ENCODE measurements at places on chromosomes 3 and 15. TPM values are rescaled to one million over a fixed set of nuclear protein-coding genes. Genes with fewer than 3 reads are reported as not detected.

Gene EIF4A2
- 533 TPM for total RNA-seq

DNA sequence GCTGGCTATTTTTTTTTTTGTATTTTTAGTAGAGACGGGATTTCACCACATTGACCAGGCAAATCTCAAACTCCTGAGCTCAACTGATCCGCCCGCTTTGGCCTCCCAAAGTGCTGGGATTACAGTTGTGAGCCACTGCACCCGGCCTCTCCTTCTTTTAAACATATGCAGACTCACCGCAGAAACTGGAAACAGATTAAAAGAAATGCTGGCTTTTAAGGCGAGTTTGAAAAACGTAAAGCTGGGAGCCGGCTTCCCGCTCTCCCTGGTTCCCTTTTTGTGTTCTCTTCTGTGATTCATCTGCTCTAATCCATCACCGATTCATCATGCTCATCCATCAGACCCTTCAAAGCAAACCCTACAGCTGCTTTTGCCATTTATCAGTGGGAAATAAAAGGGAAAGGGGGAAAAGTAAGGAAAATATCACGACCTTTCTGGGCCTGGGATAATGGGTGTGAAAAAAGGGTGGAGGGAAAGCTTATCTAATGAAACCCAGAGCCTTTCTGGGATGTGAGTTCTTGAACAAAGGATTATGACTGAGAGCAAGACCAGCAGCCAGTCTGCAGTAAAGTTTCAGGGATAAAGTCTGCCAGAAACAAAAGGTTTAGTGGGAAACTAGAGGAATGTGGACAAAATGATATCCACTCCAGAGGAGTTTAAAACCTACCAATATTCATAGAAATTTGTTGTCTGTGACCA is 92.3 kb upstream of the LRIG1 start:
- H3K27ac ChIP-seq = no peak overlapping the region
- no peak overlapping the region for H3K4me3 ChIP-seq
- no peaks in the 10 kb centered on the region for H3K4me1 ChIP-seq
- peaks cover 54% of the 10 kb centered on the region for H3K27me3 ChIP-seq
- no peak for DNase-seq

DNA sequence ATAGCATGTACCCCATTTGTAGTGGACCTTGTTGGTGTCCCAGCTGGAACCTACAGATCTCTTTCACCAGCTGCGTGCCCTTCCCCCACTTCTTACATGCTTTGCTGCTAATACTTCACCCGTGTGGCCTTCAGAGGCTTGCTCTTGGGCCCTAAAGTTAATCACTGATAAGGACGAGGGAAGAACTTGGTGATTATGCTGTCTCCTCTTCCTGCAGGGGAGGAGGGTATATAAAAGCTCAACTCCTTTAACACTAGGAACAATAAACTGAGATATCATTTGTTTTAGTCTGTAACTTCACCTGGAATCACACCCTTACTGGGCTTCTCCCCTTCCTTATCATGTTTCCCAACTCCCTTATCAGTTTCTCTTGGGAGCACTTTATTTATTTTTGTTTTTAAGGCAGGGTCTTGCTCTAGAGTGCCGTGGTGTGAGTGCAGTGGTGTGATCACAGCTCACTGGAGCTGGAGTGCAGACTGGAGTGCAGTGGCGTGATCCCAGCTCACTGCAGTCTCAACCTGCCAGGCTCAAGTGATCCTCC is 43.2 kb upstream of the PIK3R4 start:
- H3K36me3 ChIP-seq = no peaks in the 10 kb centered on the region
- H3K27ac ChIP-seq = no peak overlapping the region
- H3K4me1 ChIP-seq = no peaks in the 10 kb centered on the region
- peaks cover 15% of the 10 kb centered on the region for H3K27me3 ChIP-seq
- DNase-seq = no peak
- H3K4me3 ChIP-seq = no peak overlapping the region

GRCh38 chr3:177484926-177485325 is 287.6 kb upstream of the TBL1XR1 start:
- H3K4me3 ChIP-seq = no peak overlapping the region
- H3K27me3 ChIP-seq = no peaks in the 10 kb centered on the region
- no peak overlapping the region for H3K27ac ChIP-seq
- H3K36me3 ChIP-seq = no peaks in the 10 kb centered on the region
- DNase-seq = no peak

Gene CCR3
- total RNA-seq = not detected

GRCh38 chr3:166285001-166285400 is 447.8 kb upstream of the BCHE start:
- no peak overlapping the region for H3K4me3 ChIP-seq
- H3K27me3 ChIP-seq = no peaks in the 10 kb centered on the region
- H3K4me1 ChIP-seq = no peaks in the 10 kb centered on the region
- no peak overlapping the region for H3K27ac ChIP-seq
- H3K36me3 ChIP-seq = no peaks in the 10 kb centered on the region

Gene ZNF148
- 46.6 TPM for total RNA-seq

- peaks cover 36% of the 10 kb centered on the region for H3K4me1 ChIP-seq
- H3K27me3 ChIP-seq = no peaks in the 10 kb centered on the region
- no peak overlapping the region for H3K4me3 ChIP-seq
- H3K27ac ChIP-seq = peak overlapping the region; percentile 8
- no peak for DNase-seq
Observed at GRCh38 chr3:102135316-102135715, 286.0 kb downstream of the NFKBIZ start.

DNA sequence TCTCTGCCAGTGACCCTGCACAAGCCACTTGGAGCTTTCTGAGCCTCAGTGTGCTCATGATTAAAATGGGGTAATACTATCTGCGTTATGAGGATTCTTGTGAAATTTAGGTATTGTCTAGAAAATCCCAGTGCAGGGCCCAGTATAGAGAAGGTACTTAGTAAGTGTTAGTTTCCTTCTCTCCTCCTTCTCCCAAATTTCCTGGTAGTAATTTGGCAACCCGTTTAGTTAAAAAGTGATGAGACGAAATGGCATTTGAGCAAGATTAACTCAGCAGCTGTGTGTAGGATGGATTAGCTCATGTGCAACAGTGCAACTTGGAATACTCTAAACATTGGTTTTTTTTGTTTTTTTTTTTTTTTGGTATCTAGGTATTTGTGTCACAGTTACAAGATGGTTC is 84.6 kb downstream of the SLCO3A1 start:
- no peaks in the 10 kb centered on the region for H3K36me3 ChIP-seq
- DNase-seq = no peak
- no peaks in the 10 kb centered on the region for H3K27me3 ChIP-seq
- no peak overlapping the region for H3K27ac ChIP-seq
- no peaks in the 10 kb centered on the region for H3K4me1 ChIP-seq

DNA sequence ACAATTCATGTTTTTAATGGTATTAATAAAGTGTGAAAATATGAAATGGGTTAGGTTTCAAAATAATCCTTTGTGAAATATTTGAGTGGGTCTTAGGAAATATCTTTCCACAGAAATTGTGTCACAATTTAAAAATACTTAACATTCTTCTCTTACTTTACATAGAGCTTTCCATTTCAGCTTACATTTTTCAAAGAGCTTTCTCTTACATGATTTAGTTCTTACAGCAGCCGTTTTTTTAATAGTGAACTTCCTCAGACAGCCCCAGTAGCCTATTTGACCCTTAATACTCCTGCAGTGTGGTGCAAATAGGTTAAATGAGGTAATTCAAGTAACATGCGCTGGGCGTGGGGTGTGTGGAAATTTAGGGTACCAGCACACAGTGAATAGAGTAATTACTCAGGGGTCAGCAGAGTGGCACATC is 21.8 kb downstream of the P2RY12 start:
- H3K36me3 ChIP-seq = no peaks in the 10 kb centered on the region
- no peak overlapping the region for H3K4me3 ChIP-seq
- H3K27ac ChIP-seq = no peak overlapping the region
- no peak for DNase-seq
- H3K27me3 ChIP-seq = no peaks in the 10 kb centered on the region

- peaks cover 16% of the 10 kb centered on the region for H3K27me3 ChIP-seq
- no peak overlapping the region for H3K27ac ChIP-seq
- no peak overlapping the region for H3K4me3 ChIP-seq
- H3K36me3 ChIP-seq = no peaks in the 10 kb centered on the region
- DNase-seq = no peak
- H3K4me1 ChIP-seq = no peaks in the 10 kb centered on the region
Observed at GRCh38 chr15:80350941-80351610, 53.1 kb upstream of the ARNT2 start.

Gene FBXO40
- total RNA-seq = not detected

DNA sequence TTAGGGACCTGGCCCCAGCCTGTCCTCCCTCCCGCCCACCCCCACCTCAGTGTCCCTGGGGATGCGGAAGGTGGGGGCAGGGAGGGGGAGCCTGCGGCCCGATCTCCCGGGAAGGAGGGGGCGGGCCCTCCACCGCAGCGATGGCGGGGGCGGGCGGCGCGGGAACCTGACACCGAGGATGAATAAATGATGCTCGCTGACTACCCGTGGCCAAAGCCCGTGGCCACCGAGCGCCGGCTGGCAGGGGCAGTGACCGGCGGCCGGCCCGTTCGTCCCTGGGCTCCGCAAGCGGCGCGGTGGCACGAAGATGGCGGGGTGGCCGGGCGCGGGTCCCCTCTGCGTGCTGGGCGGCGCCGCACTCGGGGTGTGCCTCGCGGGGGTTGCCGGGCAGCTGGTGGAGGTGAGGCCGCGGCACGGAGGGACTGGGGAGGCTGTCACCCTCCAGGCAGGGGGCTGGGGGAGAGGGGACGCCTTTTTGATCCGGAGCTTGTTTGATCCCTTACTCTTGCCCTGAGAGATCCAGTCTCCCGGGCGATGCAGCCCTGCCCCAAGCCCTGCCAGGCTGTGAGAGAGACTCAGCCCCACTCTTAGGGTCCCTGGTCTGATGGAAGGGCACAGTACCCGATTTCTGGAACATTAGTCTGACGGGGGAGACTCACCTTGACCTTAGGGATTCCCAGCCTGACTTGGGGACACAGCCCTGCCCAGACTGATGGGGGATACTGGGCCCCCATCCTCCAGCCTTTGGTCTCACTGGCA is at the start of gene TMIE:
TMIE (plus strand) TSS at position 212 of the 759 bp plus-strand sequence; CDS start at position 308, 96 bp downstream.
- no peak within 1 kb of the TSS for H3K27ac ChIP-seq
- peak within 1 kb of the TSS; percentile 38 for H3K4me3 ChIP-seq
- H3K4me1 ChIP-seq = no peaks in the 10 kb centered on the region
- peaks cover 15% of the 10 kb centered on the region for H3K27me3 ChIP-seq
- DNase-seq = no peak
- no peaks in the 10 kb centered on the region for H3K36me3 ChIP-seq

- no peaks in the 10 kb centered on the region for H3K36me3 ChIP-seq
- H3K27me3 ChIP-seq = no peaks in the 10 kb centered on the region
- no peak overlapping the region for H3K27ac ChIP-seq
- H3K4me1 ChIP-seq = no peaks in the 10 kb centered on the region
- DNase-seq = no peak
- H3K4me3 ChIP-seq = no peak overlapping the region
Observed at GRCh38 chr3:145939431-145939830, 221.6 kb downstream of the PLOD2 start.

GRCh38 chr15:50452927-50453326 is 28.7 kb downstream of the USP8 start:
- H3K4me1 ChIP-seq = peaks cover 13% of the 10 kb centered on the region
- no peak overlapping the region for H3K4me3 ChIP-seq
- H3K27me3 ChIP-seq = no peaks in the 10 kb centered on the region
- peak overlapping the region; percentile 21 for H3K27ac ChIP-seq
- peaks cover 69% of the 10 kb centered on the region for H3K36me3 ChIP-seq

Gene MELTF
- total RNA-seq = 61.5 TPM

Gene STAC
- total RNA-seq = 0.09 TPM

GRCh38 chr15:35626571-35627318 is 80.8 kb upstream of the DPH6 start:
- H3K27me3 ChIP-seq = no peaks in the 10 kb centered on the region
- H3K4me3 ChIP-seq = no peak overlapping the region
- H3K27ac ChIP-seq = no peak overlapping the region
- no peak for DNase-seq
- no peaks in the 10 kb centered on the region for H3K4me1 ChIP-seq

GRCh38 chr3:146164071-146164470 is 3.1 kb upstream of the PLOD2 start:
- no peak overlapping the region for H3K27ac ChIP-seq
- DNase-seq = no peak
- H3K4me1 ChIP-seq = peaks cover 15% of the 10 kb centered on the region
- H3K27me3 ChIP-seq = peaks cover 29% of the 10 kb centered on the region
- H3K36me3 ChIP-seq = no peaks in the 10 kb centered on the region

- no peaks in the 10 kb centered on the region for H3K36me3 ChIP-seq
- H3K4me3 ChIP-seq = no peak overlapping the region
- DNase-seq = no peak
- H3K4me1 ChIP-seq = no peaks in the 10 kb centered on the region
- H3K27ac ChIP-seq = no peak overlapping the region
- peaks cover 2% of the 10 kb centered on the region for H3K27me3 ChIP-seq
Observed at GRCh38 chr3:111277226-111277625, 205.6 kb downstream of the NECTIN3 start.

DNA sequence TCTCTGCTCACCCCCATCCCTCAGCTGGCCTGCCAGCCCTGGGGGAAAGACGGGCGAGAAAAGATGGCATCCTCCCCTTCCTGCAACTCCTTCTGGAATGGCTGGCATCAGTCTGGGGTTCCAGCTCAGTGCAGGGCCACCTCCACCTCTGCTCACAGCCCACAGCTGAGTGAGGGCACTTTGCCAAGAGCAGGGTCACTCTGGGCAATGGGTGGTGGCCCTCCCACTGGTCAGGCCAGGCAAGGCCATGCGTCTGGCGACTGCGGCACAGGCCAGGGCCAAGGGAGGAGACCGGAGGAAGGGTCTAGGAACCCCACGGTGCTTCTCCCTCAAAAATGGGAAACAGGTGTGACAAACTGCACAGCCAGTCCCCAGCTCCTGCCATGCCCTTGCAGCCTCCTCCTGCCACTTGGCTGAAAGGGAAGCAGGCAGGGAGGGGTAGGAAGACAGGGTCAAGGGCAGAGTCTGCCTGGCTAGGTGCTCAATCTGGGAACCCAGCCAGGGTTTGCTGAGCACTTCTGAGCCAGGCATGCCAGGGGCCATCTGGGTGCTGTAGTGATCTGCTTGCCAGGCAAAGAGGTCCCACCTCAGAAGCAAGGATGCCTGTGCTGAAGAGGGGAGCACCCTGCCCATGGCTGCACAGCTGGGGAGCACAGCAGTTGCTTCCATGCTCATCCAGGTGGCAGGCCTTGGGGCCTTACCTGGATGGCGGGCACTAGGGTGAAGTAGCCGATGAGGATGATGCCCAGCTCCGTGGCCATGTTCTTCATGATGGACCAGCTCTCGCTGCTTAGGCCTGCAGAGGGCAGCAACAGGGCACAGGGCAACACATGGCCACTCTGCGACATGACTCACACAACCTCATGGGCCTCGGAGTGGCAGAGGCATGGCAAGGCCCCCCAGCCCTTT is 41.2 kb downstream of the PTPN23 start:
- H3K4me1 ChIP-seq = peaks cover 16% of the 10 kb centered on the region
- H3K4me3 ChIP-seq = no peak overlapping the region
- H3K27ac ChIP-seq = peak overlapping the region; percentile 98
- no peaks in the 10 kb centered on the region for H3K27me3 ChIP-seq

- no peak for DNase-seq
- peaks cover 23% of the 10 kb centered on the region for H3K36me3 ChIP-seq
- H3K27ac ChIP-seq = no peak overlapping the region
- H3K4me3 ChIP-seq = no peak overlapping the region
- H3K27me3 ChIP-seq = no peaks in the 10 kb centered on the region
Observed at GRCh38 chr3:81565041-81565440, 196.4 kb downstream of the GBE1 start.

- no peaks in the 10 kb centered on the region for H3K36me3 ChIP-seq
- no peaks in the 10 kb centered on the region for H3K4me1 ChIP-seq
- no peak overlapping the region for H3K4me3 ChIP-seq
- no peak overlapping the region for H3K27ac ChIP-seq
- H3K27me3 ChIP-seq = peaks cover 3% of the 10 kb centered on the region
- no peak for DNase-seq
Observed at GRCh38 chr3:140399871-140400270, 278.0 kb upstream of the TRIM42 start.

- peaks cover 3% of the 10 kb centered on the region for H3K4me1 ChIP-seq
- no peak for DNase-seq
- no peak overlapping the region for H3K27ac ChIP-seq
- no peaks in the 10 kb centered on the region for H3K36me3 ChIP-seq
Observed at GRCh38 chr15:21260966-21261395, 179.3 kb downstream of the POTEB3 start.

Gene PSTPIP1
- total RNA-seq = 33.7 TPM
